ENCODE measurements at places on chromosomes 12 and 14. TPM values are rescaled to one million over a fixed set of nuclear protein-coding genes. Genes with fewer than 3 reads are reported as not detected.

- DNase-seq = no peak
These were observed 493.1 kb upstream of the CCDC196 start for GRCh38 chr14:65993103-65993502.

- DNase-seq = no peak
These were observed 96.0 kb downstream of the DNAI7 start for GRCh38 chr12:25099010-25099409.

DNA sequence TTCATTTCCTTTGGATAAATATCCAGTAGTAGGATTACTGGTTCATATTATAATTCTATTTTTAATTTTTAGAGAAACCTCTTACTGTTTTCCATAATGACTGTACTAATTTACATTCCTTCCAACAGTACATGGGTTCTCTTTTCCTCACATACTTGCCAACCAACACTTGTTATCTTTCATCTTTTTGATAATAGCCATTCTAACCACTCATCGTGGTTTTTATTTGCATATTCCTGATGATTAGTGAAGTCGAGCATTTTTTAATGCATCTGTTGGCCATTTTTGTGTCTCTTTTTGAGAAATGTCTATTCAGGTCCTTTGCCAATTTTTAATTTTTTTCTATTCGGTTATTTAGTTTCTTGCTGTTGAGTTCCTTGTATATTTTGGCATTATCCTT lies 457.7 kb upstream of the PDE3A start:
- no peak for DNase-seq

DNA sequence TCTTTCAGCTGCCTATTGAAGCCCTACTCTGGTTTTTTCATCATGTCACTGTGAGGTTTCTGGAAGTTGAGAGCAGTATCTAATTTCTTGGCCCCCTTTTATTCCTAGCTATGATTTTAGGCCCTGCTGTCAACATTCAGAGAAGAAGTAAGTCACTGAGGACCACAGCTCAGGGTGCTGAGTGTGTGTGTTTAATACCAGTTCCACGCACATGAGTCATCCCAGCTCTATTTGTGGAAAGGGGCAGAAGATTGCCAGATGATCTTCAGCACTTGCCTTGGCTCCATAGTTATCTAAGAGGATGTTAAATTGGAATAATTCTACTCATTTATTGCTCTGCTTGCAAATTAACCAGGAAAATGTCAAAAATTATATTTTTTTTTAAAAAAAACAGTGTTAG lies 65.5 kb upstream of the SLC38A4 start:
- DNase-seq = no peak

DNA sequence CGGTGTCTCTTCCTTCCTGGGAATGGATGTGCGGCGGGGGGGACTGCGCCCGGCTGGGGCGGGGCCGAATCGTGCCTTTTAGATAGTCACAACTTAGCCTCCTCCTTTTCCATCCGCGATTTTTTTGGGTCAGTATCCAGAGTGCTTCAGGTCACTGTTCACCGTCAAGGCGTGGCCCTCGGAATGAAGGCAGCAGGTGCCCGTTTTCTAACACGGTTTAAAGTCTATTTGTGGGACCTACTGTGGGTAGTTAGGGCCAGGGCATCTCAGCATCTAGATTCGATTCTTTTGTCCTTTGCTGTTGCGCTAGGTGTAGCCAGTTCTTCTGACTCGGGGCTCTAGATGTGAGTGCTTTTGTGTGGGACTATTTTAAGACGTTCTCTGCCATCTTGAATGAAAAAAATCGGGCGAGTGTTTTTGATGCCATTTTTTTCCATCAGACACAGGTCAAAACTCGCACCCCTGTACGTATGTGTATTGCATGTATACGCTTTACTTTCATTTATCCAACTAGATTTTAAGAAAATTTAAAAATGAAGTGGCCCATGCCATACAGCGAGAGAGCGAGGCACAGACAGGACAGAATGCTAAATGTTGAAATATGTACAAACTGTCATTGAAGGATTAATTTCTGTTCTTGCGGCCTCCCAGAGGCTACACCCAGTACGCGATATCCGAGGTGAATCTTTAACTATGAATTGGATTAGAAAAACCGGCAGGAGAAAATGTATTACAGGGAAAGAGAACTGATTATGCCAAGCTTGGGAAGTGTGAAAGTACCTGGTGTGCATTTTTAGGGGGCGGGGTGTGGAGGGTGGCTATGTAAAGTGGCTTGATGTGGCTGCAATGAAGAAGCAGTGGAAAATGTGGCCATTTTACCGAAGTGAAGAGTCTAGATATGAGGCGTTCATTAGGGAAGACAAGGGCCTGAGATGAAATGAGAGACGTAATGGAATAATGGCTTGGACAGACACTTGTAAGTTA lies 835 bp downstream of the VEZT start:
- DNase-seq = peak; percentile 51

DNA sequence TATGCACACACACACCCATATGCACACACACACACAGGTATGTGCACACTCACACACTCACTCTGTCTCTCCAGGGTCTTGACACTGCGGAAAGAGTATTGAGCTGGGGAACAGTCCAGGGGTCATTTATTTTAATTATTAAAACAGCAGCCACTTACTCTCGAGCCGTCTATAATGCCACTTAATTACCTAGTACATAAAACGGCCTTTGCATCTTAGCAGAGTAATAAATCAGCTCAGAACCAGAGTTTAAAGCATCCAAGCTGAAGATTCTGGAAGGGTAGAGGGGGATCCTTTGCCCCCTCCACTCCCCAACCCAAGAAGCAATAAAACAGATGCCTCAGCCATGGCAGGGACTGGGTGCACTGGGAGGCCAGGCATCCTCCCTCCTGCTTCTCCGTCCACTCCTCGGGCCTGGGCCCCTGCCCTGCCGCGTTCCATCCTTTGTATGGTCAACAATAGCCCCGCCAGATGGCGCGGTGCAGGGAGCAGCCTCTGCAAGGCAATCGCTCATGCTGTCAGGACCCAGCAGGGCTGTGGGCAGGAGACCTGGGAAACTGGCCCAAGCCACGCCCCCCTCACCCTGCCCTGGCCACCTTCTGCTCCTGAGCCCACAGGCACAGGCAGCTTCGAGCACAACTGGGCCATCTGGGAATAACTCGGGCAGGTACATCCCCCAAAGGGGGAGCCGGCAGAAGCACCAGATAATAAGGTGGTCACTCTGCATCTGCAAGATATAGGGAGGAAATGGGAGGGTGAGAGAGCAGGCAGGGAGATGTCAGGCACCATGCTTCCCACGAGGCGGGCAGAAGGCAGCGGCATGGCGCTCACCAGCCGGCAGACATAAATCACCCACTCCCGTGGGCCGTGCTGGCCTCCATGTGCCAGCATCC lies 40.9 kb downstream of the CCDC85C start:
- DNase-seq = no peak

DNA sequence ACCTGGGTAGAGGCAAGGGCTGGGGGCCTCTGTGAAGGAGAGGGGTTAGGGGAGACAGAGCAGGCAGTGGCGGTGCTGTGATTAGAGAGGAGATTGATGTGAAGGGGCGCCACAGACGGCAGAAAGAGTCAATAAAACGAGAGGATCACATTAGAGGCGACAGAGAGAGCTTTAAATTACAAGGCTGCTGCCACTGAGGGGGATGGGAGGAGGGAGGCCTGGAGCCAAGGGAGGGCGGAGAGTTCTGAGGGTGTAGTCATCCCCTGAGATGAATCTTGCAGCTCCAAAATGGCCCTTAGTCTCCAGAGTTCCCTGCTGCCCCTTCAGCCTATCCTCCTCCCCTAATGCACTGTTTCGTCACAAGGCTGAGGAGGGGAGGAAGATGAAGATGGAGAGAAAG lies 12.8 kb downstream of the ZFHX2 start:
- DNase-seq = no peak

DNA sequence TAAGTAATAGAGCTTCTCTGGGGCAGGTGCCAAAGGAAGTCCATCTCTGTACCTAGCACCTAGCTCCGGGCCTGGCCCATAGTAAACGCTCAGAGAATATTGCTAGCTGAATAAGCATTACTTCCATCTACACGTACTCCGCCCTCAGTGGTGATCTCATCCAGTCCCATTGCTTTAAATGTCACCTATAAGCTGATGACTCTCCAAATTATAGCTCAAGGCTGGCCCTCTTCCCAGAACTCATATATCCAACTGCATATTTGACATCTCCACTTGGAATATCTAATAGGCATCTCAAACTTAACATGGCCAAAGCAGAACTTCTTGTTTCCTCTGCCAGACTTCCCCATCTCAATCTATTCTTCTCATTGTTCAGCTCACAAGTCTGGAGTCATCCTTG lies 6.9 kb upstream of the DYNLL1 start:
- DNase-seq = no peak

DNA sequence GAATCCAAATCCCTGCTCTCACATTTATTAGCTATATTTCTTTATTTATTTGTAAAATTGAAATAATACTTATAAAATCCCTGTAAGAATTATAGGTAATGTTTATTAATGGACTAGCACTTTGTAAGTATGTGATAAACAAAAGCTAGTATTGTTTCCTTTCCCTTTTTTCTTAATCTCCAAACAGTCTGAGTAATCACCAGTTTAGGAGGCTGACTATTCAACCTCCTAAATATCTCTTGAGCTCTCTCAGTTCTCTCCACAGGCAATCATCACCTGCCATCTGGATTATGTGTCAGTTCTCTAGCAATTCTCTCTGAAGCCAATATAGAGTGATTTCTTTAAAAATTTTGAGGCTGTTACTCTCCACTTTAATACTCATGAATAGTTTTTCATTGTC lies 9.2 kb upstream of the LYZ start:
- no peak for DNase-seq

- DNase-seq = no peak
These were observed 8.6 kb downstream of the SLC25A29 start for GRCh38 chr14:100297320-100298300.

DNA sequence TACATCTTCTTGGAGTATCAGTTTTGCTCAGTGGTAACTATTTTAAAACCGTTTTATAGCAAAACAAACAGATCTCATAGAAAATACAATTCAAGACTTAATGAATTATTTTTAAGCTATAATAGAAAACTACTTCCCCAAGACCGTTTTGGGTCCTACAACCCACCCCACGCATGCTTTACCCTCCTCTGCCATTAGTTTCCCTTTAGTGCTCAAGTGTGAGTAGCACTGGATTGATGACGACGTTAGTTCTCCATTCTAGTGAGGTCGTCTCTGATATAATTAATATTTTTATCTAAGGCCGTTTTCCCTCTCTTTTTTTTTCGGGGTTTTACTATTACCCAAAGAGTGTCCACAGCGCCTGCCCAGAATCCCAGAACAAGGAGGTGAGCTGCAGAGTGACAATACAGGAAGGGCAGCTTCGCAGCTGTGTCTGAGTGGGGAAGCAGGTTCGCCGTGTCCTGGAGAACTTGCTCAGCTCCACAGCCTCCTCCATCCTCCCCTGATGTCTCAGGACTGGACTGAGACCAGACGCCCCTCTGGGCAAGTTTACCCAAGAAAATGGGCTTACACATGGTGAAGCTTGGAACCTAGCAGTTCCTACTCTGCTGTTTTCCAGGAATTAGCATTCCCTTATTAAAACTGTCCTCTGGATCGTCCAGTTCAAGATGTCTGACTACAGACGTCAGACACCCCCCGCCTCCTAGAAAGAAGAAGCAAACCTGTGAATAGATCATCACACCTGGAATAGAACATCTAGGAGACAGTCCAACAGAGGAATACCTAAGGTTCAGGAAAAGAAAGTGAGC lies 31.9 kb upstream of the MON2 start:
- DNase-seq = no peak

DNA sequence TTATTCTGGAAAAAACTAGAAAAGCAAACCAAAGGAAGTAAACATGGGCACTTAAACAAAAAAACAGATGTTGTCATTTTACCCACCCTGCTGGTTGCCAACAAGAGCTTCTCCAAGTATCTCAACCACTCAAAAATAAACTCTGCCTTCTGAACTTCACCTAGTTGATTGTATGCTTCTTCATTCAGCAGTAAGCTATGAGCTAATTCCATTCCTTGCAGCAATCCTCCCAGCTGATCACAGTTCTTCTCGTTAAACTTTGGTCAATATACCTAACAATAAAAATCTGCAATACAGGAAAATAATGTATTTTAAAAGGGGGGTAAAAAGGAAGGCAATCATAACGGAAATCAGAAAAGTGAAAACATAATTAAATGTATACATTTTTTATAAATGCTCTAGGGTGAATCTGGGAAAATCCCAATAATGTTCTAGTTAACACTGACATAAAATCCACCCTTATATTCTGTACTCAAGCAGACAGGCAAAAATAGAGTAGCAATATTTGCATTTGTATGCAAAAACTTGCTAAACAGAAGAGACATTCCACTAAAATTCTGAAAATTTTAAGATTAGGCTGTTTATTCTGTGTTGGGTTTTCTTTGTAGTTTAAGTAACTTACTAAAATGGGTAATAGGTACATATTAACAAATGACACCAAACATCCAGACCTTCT lies 17.4 kb downstream of the HEATR5A start:
- DNase-seq = no peak

GRCh38 chr14:106790189-106791036 lies 1264.0 kb downstream of the TMEM121 start:
- DNase-seq = no peak

The WNT1 gene
- total RNA-seq = not detected

The DEGS2 gene
- 6.5 TPM for total RNA-seq

The MIP gene
- total RNA-seq = not detected

The SPTB gene
- 6.8 TPM for total RNA-seq

The GUCY2C gene
- not detected for total RNA-seq

The SLCO1C1 gene
- total RNA-seq = 4.9 TPM

The FAIM2 gene
- 7.4 TPM for total RNA-seq
